Activated CD8-positive, alpha-beta memory T cell treated with anti-CD3 and anti-CD28 coated beads, Interleukin-2, amount 50 U/mL, for 4 hours (primary cell): ENCODE measurements at places on chromosomes 3 and 15.

DNA sequence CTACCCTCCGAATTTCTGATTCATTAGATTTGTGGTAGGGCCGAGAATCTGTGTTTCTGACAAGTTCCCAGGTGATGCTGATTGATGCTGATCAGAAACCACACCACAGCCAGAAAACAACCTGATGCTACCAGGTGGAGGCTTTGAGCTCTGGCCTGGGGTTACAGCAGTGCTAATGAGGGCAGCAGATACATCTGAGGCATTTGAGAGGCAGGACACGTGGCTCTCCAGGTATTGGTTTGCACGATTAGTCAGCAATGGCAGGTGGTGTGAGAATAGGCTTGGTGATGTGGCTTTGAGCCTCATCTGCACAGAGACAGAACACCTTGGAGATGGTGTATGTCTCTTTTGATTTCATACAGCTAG lies 78.8 kb upstream of the THBS1 start:
- DNase-seq, result no peak

DNA sequence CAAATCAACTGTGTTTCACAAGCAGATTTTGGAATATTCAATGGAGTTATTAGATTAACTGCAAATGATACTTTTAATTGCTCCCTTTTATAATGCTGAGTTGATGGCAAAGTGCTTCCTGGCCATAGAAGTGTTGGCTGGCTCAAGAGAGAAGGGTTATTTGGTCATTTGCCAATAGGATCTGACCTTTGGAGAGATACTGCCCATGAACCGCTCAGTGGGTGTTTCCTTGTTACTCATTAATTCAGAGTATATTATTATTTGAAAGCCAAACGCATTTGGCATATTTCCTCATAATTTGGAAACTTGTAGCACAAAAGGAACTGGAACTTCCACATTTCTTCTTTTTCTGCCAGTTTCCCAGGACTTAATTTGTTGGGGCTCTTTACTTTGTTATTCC lies 234.7 kb downstream of the CDIN1 start:
- DNase-seq, result no peak

DNA sequence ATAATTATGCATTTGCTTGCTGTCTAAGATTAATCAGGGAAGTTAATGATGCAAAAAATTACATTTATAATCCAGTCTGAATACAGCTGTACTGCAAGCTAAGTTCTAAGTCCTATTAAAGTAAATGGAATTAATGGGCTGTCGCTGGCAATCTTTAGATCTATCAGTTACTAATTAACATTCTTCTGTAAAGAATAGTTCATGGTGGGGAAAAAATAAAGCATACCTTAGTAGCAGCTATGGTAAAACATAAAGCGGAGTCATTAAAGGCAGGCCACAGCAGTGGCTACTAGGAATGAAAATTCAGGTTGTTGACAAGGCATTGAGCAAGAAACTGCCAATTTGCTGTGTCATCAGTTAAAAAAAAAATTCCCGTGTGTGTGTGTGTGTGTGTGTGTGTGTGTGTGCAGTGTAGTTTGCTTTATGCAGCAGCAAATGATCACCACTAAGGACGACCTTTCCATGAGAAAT lies 129.8 kb downstream of the ZNF385D start:
- no peak for DNase-seq

DNA sequence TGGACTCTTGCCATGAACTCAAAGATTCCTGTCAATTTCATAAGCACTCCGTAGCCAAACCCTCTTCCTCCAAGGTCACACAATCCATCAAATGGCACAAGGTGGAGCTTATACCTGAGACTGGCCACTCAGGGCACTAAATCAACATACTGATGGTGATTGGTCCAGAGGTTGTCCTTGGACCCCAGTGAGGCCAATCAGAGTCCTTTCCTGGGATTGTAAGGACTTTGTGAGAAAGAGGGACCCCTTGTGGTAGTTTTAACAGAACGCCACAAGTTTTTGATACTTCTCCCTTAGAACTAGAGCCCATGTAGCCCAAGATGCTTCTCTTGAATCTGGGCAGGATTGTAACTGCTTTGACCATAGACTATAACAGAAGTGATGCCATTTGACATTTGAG lies 44.4 kb upstream of the LARS2 start:
- DNase-seq, result no peak

GRCh38 chr15:83698294-83698693 lies 44.4 kb downstream of the ADAMTSL3 start:
- no peak for DNase-seq

DNA sequence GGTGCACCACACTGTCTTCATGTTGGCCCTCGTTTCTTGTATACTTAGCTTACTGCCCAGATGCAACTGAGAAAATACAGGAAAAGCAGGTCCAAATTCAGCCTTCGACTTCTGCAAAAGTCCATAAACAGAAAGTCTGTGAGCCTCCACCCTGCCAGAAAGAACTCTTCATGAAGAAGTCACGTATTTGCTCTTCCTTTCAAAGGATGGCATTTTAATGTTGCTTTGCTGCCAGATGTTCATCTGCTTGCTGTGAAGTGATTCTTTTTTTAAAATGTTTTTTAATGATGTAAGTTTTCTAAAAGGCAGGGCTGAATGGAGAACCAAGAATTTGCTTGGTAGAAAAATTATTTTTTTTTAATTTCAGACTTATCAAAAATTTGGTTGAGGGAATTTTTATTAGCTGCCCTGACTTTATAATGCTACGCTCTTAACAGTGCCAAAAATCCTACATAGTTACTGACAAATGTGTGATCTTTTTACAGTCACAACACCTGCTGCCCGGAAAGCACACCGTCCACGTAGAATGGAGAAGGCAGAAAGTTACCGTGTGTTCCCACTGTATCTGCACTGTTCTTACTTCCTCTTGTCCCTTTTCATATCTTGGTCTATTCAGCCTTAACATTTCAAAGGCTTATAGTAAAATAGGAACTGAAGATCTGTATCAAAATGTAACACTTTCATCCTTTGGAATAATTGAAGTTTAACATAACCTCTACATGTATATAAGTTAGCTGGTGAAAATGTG lies 136.3 kb downstream of the LRRC28 start:
- no peak for DNase-seq

- no peak for DNase-seq
These were observed 67.1 kb downstream of the MB21D2 start for GRCh38 chr3:192850451-192850981.

DNA sequence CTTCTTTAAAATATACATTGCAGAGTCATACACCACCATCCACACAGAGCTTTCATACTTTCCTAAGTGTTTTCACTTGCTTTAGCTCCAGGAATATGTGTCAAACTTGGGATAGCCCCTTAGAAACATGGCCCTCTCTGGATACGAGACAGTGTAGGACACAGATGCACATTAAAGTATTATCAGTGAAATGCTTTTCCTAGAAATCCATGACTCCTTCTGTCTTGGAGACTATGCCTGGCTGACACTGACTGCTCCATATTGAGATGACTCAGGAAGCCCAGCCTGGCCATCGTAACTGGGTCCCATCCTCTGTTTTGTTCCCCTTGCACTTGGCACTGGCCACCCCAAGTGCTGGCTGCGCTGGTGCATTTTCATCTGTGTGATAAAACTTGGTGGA lies 204.8 kb downstream of the PDZRN3 start:
- no peak for DNase-seq

DNA sequence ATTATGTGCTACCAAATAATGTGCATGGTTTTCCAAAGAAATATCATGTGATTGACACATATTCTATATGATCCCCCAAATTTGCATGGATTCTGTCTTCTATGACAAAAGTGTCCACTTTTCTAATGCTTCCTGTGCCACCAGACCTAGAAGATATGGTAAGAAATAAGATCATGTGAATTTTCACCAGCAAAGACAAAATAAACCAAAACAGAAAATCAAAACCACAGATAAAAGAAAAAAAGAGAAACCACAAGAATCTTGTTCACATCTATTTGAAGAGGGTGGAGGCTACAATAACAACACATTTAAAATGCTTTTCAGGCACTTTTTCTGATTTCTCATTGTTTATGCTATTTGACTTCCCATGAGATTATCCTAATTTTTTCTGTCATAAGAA lies 303.4 kb downstream of the DIPK2A start:
- DNase-seq, result no peak
